Upper lobe of left lung (tissue), 6 donors: ENCODE measurements at places on chromosomes 6 and 20. TPM values are rescaled to one million over a fixed set of nuclear protein-coding genes. Genes with fewer than 3 reads are reported as not detected.

The SLC22A2 gene
- total RNA-seq, result not detected

The LHFPL5 gene
- total RNA-seq, result not detected

The PDYN gene
- not detected for total RNA-seq

The SLC17A2 gene
- total RNA-seq, result not detected

The MUC22 gene
- total RNA-seq, result not detected

The ARMC12 gene
- total RNA-seq, result 0.54 TPM

The SNHG17 gene
- 40.0 TPM for total RNA-seq

The BICRAL gene
- total RNA-seq, result 13.6 TPM

The CD93 gene
- total RNA-seq, result 160 TPM

The MATN4 gene
- 0.30 TPM for total RNA-seq

DNA sequence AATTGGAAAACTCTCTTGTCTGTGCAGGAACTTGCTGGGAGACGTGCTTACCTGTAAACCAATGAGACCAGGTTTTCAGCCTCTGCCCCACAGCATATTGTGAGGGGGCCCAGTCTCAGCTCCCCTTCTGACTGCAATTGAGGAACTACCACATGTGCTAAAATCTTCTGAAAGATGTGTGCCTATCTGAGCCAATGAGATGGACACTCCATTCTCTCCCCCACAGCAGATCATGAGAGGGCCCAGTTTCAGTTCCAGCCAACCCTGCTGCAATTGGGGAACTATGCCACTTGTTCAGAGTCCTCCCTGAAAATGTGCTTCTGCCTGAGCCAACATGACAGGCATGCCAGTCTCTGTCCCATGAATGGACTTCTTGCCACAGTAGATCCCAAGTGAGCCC lies 20.9 kb upstream of the PI3 start:
- DNase-seq, result no peak

DNA sequence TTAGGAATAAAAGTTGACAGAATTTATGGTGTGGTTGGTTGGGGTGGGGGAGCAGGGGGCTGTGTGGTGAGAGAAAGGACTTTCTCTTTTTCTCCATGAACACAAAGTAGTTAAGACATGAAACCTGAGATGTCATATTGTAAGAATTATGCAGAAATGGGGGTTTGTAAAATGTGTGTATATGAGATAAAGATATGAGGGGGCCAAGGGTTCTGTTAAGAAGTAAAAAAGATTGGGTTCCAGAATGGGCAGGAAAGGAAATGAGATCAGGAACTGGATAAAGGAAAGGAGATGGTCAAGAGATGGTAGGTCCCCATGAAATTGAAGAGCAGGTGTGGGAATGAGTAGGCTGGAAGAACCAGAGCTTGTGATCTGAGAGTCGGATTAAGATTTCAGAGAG lies 9.7 kb downstream of the RNF146 start:
- DNase-seq, result no peak

GRCh38 chr20:10807013-10807412 lies 133.2 kb upstream of the JAG1 start:
- DNase-seq, result no peak

DNA sequence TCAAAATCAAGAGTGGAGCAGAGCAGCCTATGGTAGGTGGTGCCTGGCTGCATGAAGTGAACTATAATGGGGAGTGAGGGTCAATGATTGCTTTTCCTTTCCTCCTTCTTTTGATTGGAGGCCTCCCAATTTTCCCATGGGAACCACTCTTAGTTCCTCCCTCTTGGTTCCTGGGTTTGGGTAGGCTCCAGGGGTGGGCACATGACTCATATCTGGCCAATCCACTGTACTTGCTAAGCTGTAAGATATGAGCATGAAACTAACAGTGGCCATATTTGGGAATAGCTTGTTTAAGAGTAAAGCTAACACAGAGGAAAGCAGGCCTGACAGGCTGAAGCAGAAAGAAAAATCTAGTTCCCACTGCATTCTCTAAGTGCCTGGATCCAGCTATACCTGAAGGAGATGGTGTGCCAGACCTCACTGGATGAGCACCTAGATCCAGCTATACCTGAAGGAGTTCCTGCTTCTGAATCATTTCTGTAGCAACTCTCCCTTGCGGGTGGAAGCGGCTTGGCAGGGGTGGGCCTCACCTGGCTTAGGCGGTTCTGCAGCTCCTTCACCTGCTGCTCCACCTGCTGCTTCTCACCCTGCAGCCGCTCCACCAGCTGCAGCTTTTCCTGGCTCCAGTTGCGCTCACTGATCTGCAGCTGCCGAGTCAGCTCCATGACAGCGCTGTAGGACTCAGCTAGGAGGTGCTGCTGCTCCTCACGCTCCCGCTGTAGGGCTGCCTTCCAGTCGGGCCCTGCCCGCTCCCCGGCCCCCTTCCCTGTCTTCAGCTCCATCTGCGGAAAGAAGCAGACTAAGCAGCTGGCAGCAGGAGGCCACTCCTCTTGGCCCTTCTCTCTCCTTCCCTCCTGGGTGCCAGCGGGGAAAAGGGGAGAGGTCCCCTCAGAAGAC lies 29.0 kb upstream of the DSN1 start:
- peak; percentile 59 for DNase-seq

DNA sequence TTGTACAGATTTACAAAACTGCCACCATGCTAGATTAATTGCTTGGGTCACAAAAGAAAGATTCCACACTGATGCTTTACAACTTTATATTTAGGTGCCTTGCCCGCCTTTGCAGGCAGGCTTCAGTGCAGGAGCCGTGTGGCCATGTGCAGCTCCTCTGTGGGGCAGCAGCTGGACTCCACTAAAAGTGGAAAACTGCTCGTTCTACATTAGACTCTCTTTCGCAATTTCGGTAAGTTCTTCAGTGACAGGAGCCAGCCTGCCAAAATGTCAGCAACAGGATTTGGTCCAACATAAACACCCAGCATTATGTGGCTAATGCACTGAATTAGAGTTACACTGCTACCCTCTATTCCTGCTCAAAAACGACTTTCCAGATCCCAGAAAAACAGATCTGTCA lies 174.4 kb upstream of the KCNK16 start:
- peak; percentile 24 for DNase-seq

DNA sequence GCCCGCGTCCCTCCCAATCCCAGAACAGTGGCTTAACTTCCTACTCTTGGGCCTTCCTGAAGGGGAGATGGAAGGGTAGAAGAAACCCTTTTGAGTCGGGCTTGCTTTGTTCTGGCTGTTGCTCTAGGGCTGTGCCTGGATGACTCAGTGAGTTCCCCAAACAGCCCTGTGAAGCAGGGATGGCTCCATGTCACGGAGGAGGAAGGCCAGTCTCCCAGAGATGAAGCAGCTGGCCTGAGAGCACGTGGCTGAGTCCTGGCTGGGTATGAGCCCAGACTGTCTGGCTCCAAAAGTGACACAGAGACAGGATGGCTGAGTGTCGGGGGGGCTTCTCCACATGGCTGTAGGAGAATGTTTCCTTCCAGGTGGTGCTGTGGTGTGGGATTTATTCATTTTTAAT lies 4.6 kb downstream of the SYTL3 start:
- DNase-seq, result no peak

DNA sequence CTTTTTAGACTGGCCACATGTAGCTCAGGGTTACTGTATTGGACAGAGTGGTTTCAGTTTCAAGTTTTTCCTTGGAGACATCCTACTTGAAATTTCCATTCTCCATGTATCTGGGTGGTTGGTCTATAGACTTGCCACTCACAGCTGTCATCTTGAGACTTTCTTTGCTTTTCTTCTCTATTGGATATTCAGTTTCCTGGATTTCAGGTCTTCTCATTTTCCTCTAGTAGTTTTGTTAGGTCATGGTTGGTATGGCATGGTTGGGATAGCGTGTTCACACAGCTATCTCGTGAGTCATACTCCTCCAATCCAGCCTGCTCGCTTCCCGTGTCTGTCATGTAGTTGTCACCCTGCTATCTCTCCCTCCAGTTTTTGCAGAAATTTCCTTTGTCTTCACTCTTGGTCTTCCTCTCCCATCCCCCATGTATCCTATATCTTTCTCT lies 48.3 kb downstream of the PTPN1 start:
- no peak for DNase-seq

- DNase-seq, result no peak
These were observed 57.6 kb downstream of the NOL4L start for GRCh38 chr20:32527447-32528055.

DNA sequence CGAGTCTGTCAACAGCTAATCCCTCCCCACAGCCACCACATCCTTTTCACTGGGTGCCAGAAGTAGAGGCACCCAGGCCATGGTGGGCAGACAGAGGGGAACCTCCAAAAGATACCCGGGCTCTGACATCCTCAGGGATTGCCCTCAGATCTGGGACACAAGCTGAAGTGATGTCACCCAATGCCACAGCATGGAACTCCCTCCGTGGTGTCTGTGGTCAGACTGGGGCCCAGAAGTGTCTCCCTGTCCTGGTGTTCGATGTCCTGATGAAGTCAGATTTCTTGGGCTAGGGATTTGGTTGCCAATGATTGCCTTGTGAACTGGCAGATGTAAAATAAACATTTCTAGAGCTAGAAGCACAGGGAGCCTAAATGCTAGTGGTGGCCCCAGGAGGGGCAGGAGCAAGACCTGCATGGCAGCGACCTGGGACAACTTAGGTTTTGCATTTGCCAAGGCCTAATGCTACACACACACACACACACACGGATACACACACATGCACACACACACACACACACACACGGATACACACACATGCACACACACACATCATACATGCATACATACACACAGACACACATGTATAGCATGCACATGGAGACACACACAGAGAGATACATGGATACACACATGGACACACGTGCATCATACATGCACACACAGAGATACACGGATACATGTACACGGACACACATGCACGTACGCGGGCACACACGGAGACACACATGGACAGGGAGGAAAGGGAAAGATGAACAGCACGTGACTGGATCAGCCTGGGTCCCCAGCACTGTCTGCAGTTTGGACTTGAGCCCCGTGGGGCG lies 221.0 kb downstream of the NFATC2 start:
- no peak for DNase-seq

DNA sequence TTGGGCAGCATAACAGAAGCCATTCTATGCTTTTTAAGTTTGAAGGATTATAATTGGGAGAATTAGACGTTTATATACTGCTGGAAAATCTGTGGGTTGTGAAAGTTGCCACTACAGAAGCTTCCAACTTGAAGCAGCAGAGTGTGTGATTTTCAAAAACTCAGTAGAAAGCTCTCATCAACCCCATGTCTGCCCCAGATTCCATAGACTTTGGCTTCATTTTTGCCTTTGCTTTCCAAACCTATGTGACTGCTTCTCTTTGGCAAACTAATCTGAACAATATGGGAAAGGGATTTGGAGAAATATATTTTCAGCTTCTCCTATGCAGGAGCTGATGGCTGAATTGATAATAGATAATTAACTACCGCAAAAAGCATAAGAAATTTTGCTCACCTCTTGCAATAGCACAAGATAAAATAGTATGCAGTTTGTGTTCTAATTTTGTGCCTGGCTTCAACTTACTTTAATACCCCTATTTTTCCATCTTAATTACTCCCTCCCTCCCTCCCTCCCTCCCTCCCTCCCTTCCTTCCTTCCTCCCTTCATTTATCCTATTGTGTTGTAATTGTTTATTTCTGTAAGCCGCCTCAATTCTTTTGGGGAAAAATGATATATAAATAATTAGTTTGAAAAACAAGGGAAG lies 214.1 kb upstream of the HS3ST5 start:
- DNase-seq, result no peak

DNA sequence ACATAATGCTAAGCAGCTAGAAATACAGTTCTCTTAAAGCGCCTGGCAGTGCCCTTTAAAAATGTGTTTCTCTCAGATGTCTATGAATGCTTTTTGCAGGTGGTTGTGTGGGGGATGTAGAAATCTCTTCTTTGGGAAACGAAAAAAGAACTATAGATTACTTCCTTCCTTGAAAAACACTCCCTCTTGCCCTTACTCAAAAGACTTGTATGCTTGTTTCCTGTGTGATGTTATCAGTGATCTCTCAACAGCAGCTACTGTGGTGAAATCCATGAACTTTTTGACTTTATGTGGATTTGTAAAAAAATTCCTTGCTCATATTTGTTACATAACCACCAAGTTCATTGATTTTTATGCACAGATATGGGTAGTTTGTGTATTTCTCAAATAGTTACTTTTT lies 916.5 kb downstream of the QKI start:
- no peak for DNase-seq

DNA sequence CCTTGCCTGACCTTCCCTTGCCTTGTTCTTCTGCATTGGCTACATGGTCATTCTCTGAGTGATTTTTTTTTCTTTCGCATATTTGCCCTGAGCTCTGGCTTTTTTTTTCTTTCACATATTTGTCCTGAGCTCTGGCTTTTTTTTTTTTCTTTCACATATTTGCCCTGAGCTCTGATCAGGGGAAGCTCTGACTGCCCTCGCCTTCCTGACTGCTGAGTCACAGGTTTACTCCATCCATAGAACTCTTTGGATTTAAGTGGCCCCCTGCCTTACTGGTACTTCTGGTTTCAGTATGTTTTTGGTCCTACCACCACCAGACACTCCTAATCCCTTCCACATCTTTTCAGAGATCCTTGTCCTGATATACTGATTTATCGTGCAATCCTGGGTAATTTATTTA lies 201.1 kb downstream of the OGFRL1 start:
- no peak for DNase-seq

- no peak for DNase-seq
These were observed 33.3 kb upstream of the NKAIN2 start for GRCh38 chr6:123770247-123770949.

DNA sequence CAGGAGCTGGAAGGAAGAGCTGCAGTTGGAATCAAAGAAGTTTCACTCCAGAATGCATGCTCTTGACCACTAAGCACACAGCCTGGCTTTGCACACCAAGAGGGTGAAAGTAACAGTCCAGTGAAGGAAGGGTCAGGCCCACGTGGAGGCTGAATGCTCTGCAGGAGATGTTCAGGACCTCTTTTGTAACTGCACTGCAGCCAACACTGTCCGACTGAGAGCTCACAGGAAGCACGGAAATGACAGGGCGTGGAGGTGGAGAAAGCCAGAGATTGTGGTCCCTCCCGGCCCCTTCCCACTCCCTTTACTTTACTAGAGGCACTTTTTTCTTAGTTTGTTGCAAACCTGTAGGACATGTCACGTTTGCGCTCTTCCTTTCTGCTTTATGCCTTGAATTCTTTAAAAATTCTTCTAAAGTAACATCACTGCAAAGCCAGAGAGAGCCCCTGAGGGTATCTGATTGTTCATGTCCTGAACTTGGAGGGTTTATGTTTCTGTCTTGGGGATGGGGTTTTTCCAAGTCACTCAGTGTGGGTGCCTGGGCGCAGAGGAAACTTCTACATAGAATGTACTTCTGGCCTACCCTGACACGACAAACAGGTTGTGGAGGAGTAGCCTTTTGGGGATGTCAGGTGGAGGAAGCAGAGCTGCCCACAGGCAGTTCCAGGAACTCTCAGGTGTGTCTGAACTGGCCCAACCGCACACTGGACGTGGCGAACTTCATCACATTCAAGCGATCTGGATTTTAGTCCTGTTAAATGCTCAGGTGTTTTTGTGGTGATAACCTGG lies 40.9 kb downstream of the JAG1 start:
- no peak for DNase-seq

- no peak for DNase-seq
These were observed 435.5 kb upstream of the NRSN1 start for GRCh38 chr6:23690453-23691049.

DNA sequence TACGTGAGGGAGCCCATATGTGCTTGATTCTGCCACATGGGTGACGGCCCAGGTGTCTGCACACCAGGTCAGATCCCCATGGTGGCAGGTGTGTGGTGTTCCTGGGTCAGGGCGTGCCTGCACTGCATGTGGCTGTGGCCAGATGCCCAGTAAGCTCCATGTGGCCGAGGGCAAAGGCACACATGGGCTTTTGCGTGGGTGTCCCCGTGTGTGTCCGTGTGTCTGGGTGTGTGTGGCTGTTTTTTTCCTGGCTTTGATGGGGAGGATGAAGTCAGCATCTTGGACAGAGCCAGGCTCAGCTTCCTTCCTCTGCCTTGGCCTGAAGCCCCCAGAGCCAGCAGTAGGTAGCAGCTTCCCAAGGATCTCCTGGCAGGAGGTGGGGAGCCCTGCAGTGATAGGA lies 1.5 kb upstream of the TNXB start:
- DNase-seq, result no peak
